ENCODE measurements at places on chromosomes 6 and 20. TPM values are rescaled to one million over a fixed set of nuclear protein-coding genes. Genes with fewer than 3 reads are reported as not detected.
A peak's percentile ranks its signal among the peaks of the same experiment; 100 is the strongest.

GRCh38 chr6:159439651-159440050 is 253.4 kb downstream of the SOD2 start:
- no peak for DNase-seq

- no peak for DNase-seq
These were observed 171.3 kb downstream of the ISM1 start for GRCh38 chr20:13392391-13392790.

DNA sequence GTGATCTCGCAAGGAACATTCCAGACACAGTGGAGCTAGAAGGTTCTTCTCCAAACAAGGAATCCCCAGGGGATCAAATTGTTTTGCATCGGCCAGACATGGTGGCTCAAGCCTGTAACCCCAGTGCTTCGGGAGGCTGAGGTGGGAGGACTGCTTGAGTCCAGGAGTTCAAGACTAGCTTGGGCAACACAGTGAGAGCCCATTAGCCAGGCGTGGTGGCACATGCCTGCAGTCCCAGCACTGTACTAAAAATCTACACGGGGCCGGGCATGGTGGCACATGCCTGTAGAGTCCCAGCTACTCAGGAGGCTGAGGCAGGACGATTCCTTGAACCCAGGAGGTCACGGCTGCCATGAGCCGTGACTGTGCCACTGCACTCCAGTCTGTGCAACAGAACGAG is 15.3 kb downstream of the GMEB2 start:
- DNase-seq, result no peak

- no peak for DNase-seq
These were observed 432.7 kb downstream of the TFAP2A start for GRCh38 chr6:9982215-9982614.

DNA sequence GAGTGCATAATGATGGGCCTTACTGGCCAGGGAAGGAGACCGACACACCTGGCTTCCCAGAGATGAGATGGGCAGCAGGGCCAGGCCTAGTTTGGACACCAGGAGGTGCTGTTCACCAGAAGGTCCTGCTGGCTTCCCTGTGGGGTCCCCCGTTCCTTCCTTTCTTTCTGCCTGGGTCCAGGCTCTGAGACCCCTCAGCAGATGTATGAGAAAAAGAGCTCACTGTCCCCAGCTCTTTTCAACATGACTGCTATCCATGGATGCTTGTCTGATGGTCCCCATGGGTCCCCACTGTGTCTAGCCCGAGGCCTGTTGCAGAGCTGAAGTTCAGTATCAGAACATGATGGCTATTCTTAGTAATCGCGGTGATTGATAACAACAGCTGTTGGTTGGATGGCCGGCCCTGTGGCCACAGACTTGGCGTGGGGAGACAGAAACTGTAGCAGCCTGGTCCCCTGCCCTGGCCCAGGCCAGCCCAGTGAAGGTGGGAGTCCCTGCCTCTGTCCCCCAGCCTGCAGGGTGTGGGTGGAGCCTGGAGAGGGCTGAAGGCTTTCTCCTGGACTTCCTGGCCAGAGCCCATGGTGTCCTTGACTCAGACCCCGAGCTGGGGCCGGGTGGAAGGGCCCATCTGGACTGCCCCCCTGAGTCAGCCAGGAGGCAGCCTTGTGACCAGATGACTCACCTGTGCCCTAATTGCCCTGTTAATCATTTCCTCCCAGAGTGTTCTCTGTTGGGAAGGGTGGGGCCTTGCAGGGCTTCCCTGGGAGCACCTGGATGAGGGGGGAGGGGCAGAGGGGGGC is 9.9 kb upstream of the BAK1 start:
- no peak for DNase-seq

- DNase-seq, result no peak
These were observed 205.2 kb upstream of the MARCKS start for GRCh38 chr6:113651920-113652319.

- no peak for DNase-seq
These were observed 18.2 kb downstream of the BCL2L1 start for GRCh38 chr20:31704225-31705119.

DNA sequence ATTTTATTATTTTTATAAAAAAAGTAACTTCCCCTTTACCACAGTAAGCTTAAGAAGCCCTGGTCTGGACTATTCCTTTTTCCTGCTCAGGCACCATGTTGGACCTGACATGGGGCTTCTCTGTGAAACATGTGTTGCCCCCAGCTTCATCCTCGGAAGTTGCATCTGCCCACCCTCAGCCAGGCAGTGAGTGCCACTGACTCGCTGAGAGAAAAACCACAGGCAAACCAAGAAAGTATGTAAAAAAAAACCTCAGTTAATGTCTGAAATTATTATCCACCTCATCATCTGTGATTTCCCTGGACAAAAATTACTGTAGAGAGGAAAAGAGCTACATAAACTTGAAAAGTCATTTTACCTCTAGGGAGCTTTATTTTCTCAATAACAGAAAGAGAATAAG is 109.9 kb upstream of the MCHR2 start:
- no peak for DNase-seq

- DNase-seq, result no peak
These were observed 270.0 kb upstream of the CDYL start for GRCh38 chr6:4506223-4506622.

DNA sequence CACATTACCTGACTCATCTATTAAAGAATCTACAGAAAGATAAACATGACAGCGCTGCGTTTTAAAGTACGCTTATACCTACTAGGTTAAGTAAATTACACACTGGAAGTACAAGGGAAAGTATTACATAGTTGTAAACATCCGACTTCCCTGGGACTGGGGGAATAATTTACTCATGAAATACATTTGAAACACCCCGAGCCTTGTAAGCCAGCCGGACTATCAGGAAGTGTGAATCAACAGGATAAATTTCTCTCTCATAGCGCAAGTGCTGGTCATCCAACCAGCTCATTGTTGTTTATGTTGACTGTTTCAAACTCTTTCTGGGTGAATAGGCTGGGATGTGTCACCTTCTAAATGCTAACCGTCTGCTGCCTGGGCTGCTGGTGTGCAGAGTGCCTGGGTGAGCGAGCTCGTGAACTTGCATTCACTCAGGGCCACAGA is 4.9 kb downstream of the BMP6 start:
- DNase-seq, result no peak

GRCh38 chr6:158808442-158808833 is 10.7 kb downstream of the EZR start:
- DNase-seq, result no peak

- no peak for DNase-seq
These were observed 2.3 kb upstream of the LYRM2 start for GRCh38 chr6:89640804-89641203.

GRCh38 chr6:47592131-47592840 is 106.1 kb upstream of the ADGRF4 start:
- DNase-seq, result no peak

GRCh38 chr6:111243095-111243494 is 155.8 kb downstream of the SLC16A10 start:
- no peak for DNase-seq

DNA sequence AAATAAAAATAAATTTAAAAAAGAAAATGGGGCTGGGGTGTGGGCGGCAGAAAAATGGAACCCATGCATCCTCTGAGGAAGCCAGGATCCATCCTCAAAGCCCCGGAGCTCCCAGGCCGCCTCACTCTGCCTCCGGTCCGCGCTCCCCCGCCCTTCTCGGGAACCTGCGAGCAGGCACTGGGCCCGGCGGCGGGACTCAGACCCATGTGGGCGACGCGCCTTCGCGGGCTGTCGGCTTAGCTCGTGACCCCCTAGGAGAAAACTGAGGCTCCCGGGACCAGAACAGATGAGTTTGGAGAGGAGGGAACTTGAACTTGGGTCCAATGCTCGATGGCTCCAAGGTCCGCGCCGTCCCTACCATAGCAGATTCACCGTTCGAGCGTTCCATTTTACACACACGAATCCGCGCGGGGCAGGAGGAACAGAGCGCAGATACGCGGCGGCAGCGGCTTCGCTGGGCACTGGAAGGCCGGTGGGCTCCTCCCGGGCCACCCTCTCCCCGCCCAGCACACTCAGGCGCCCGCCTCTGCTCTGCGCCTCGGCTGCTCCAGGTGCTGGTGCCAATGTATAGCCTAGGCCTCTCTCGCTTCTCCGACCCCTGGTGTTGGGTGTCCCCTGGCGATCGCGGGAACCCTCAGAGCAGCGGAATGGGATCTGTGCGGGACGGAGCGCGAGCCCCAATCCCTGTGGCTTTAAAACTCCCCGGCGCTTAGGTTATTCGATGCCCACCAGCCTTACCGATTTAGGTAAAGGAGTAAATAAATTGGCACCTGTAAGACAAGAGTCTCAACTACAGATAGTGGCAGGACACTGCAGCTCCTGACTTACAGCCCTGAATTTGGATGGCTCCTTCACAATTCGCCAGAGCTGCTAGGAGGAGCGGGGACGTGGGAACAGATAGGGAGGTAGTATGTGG is 39.2 kb downstream of the DPPA5 start:
- DNase-seq, result peak; percentile 43

DNA sequence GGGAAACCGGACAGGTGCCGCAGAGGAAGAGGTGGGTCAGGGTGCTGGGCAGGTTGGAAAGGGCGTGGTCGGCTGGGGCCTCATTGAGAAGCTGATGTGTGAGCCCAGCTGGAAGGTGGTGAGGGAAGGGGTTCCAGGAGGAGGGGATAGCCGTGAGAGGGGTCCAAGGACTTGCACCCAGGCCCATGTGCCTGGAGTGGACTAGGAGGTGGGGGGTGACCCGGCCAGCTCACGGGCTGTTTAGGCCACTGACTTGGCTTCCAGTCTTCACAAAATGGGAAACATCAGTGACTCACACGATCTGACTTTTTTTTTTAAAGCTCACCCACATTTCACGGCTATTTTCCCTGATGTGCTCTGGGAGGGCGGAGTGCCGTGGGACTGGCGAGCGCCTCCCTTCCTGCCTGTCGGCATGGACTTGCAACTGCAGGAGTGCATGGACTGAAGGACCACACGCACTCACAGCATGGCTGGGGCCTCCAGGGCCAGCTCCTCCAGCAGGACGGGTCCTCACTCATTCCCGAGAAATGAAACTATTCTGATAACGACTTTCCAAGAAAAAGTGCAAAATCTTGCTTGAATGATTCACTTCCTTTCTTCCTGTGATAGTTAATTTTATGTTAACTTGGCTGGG is 13.5 kb upstream of the PDE10A start:
- DNase-seq, result no peak

DNA sequence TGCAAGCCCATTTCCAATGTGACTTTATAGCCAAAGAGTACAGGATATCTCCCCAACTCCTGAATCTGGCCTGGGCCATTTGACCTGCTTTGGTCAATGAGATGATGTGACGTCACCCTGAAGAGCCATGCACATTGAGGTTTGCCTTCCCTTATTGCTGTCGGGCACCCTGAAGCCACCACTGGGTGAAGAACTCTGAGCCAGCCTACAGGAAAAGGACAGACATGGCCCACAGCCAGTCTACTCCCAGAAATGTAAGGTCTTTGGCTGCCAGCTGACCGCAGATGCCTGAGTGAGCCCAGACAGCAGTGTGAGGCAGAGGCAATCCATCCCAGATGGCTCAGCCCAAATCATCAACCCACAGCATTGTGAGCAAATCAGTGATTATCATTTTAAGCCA is 3.7 kb upstream of the SYNDIG1 start:
- DNase-seq, result no peak

DNA sequence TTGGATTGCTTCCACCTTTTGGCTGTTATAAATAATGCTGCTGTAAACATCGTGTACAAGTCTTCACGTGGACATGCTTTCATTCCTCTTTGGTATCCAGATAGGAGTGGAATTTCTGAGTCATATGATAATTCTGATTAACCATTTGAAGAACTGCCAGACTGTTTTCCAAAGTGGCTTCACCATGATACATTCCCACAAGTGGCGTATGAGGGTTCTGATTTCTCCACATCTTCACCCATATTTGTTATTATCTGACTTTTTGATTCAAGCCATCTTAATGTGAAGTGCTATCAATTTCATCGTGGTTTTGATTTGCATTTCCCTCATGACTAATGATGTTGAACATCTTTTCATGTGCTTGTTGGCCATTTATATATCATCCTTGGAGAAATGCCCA is 2.9 kb upstream of the SNRPB start:
- DNase-seq, result no peak

GRCh38 chr6:43943781-43944250 is 173.8 kb downstream of the VEGFA start:
- no peak for DNase-seq

- DNase-seq, result no peak
These were observed 153.5 kb upstream of the DST start for GRCh38 chr6:56796196-56796532.

UNC5CL gene
- total RNA-seq, result 1.3 TPM

LPIN3 gene
- total RNA-seq, result 3.7 TPM

UBE2C gene
- total RNA-seq, result 255 TPM

WFDC5 gene
- not detected for total RNA-seq

TMC2 gene
- total RNA-seq, result not detected

TBXT gene
- total RNA-seq, result 0.25 TPM

Data from H1 (cell line).